ENCODE measurements at places on chromosomes 2 and 18.

GRCh38 chr2:224524657-224525056, 60.5 kb downstream of the CUL3 start:
- no peak for DNase-seq

DNA sequence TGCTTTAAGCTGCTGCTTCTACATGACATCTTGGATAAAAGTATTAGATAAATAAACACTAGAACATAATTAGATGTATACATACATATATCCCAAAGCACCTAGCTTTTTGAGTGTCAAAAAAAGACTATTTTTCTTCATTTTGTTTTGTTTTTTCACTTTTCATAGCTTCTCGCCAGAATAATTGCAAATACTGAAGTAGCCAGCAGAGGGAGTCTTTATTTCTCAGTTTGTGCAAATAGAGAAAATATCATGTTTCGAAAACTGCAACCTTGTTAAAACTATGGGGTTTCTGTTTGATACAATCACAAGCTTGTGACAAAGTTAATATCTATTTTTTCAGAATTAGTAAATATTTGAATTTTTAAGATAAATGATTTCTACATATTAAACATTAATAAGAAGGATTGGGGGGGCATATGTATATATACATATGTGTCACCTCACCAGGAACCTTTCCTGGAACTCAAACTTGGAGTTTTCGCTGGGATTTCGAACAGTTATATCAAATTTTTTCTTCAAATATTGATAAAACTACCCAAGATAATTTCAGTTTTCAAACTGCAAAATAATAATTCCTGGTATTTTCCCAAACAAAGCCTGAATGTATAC, 61.0 kb downstream of the GRB14 start:
- DNase-seq, result peak; percentile 30

DNA sequence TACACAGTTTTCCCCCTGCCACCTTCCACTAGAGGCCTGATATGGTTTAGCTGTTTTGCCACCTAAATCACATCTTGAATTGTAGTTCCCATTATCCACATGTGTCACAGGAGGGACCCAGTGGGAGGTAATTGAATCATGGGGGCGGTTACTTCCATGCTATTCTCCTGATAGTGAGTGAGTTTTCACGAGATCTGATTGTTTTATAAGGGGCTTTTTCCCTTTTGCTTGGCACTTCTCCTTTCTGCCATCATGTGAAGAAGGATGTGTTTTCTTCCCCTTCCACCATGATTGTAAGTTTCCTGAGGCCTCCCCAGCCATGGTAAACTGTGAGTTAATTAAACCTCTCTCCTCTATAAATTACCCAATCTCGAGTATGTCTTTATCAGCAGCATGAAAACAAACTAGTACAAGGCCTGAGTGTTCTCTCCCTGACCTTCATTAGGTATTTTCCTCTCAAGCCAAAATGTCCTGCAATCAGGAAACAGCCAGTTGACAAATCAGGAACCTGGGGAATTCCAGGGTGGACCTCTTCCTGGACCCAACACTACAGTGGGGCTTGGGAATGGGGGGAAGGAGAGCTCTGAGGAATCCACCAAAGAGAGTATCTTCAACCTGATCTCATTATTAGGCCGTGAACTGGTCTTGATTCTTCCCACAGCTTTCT, 129.9 kb downstream of the TXNL1 start:
- no peak for DNase-seq

- no peak for DNase-seq
Observed at GRCh38 chr18:48917579-48918517, 32.9 kb downstream of the SMAD7 start.

- DNase-seq, result no peak
Observed at GRCh38 chr2:147482111-147482895, 362.5 kb upstream of the ACVR2A start.

- no peak for DNase-seq
Observed at GRCh38 chr2:154447727-154448418, 250.6 kb upstream of the KCNJ3 start.

GRCh38 chr2:69291004-69291650, 95.9 kb downstream of the GFPT1 start:
- DNase-seq, result no peak

- no peak for DNase-seq
Observed at GRCh38 chr18:58344080-58344670, 284.7 kb downstream of the ALPK2 start.

DNA sequence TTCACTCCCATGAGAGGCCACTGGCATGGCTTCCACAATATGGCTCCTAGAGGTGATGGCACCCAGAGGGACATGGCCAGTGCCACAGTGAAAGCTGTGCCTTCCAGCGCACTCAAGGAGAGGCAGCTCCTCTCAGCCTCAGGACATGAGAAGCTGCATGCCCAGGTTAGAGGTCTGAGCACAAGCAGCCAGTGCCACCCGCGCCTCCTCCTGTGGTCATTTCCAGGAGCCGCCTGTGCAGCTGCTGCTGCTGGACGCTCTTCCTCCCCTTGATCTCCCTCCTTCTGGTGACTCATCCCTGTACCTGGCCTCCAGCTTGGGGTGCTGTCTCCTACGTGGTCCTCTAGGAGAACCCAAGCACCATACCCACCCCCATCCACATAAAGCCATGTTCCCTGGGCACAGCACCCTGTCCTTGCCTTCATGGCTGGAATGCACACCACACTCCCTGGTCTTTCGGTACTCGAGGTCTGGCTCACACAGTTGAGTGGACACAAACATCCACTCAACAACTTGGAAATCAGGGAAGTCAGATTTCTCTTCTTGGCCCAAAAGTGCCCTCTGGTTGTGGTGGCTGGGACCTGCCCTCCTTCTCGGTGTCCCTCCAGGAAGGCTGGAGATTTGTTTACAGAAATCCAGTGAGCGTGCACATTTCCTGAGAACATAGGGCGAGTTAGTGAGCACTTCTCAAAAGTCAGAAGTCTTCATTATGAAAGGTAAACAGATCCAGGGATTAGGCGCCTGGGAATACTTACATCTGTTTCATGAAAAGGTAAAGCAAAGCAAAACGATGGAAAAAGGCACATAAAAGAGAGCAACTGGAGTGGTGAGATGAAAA, 96.7 kb downstream of the EIPR1 start:
- no peak for DNase-seq

- no peak for DNase-seq
Observed at GRCh38 chr2:16513626-16514025, 152.0 kb downstream of the CYRIA start.

DNA sequence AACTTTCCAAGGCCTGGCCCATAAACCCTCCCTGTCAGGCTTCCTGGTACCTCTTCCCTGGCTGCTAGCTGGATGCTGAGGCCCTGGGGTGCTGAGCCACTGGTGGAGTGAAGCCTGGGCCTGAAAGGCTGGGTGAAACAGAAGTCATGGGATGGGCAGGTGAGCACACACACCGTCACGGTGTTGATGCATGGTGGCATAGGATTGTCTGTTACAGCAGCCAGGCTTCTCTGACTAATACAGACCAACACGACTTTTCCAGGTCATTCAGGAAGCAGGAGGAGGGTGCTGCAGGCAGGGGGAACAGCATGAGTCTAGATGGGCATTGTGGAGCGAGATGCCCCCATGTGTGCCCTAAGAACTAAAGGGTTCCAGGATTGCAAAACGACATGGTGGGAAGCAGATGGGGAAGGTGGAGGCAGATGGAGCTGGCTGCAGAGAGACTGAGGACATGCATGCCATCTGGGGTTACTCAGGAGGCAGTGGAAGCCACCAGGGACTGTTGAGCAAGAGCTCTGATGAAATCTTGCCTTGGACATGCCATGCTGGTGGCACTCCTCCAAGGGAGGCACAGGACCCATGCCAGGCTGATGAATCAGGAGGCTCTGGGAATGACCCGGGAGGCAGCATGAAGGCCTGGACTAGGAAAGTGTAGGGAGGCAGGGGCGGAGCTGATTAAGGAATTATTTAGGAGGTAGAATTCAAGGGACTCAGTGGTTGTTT, 480.9 kb downstream of the TSN start:
- DNase-seq, result no peak

- no peak for DNase-seq
Observed at GRCh38 chr2:204744506-204744905, 199.2 kb downstream of the PARD3B start.

DNA sequence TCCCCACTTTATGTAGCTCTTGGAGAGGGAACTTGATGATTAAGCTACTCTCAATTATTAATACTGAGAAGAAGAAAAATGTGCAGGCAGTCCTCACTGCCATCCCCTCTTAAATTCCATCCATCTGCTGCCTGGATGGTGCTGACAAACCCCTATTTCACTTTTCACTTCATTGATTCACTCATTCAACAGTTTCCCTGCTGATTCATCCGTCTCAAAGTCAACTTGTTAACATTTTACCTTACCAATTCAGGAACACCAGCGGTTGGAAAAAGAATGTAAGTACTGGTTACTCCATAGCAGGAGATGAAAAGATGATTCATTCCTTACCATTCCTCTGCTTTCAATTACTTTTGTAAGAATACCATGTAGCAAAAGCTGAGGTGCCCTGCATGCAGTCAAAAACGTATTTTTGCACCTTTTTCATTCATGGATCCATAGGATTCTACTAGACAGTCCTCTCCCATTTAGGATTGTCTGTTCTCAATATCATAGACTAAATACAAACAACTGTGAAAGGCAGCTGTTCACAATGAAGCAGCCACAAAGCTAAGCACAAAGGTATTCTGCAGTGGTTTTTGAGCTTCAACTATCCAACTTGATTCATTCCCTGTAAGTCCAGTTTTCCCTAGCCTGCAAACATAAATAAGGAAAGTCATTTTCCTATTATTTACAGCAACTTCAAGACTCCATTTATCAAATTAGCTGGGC, 262.0 kb downstream of the MREG start:
- DNase-seq, result no peak

DNA sequence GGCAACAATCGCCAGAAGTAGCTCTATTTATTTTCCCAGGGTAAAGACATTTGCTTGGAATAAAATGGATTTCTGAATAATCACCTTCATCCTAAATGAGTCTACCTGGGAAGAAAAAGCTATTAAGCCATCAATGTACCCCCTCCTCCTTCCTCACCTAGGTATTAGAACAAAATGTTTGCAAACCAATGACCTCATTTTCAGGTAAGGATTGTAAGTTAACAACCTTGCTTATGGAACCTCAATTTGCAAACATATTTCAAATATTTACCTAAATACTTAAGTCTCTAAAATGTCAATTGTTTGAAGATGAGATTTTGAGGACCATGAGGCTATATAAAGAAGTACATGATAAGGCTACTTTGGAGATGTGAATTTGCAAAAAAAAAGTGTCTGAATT, 43.9 kb downstream of the CAVIN2 start:
- DNase-seq, result no peak

- DNase-seq, result peak; percentile 8
Observed at GRCh38 chr18:62637807-62638687, 77.3 kb upstream of the PHLPP1 start.

DNA sequence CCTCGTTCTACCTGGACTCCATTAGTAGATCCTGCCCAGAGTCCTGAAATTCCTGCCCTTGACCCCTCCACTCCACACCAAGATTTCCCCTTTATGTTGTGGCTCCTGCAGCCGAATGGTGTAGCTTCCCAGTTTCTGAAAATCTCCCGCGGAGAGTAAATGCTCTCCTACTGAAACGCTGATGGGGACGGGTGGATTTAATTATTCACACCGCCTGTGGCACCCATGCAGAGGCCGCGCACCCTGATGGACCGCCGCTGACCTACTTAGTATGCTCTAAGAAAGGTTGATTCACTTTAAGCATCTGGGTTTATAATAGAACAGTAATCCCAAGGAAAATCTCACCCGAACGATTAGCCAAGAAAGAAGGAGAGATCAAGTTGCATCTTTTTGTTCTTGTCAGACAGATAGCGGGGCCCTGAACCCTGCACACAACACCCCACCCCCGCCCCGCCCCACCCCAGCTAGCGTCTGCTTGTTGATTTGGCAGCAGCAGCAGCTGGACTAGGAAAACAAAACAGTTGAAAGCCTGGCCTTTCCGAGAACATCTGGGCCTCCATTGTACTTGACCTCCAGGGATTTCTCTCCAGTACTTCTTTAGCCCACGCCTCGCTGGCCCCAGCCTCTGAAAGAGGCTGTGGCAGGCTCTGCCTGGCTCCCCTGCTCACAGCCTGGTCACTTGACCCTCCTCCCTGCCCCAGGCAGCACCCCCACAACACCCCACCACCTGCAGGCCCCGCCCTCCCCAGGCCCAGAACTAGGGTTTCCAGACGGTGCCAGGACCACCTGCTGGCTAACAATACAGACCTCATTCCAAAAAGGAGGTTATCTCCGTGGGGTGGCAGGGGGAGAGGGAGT, 53.6 kb downstream of the DPYSL5 start:
- no peak for DNase-seq

- DNase-seq, result no peak
Observed at GRCh38 chr2:17104454-17104853, 413.8 kb downstream of the RAD51AP2 start.

Measured in NCI-H1436 (cell line).